Muscle of leg (tissue), 16 donors: ENCODE measurements at places on chromosomes 2 and 18. TPM values are rescaled to one million over a fixed set of nuclear protein-coding genes. Genes with fewer than 3 reads are reported as not detected.

The OTX1 gene
- not detected for total RNA-seq

The C2orf76 gene
- total RNA-seq: 11.9 TPM

The PRKCE gene
- total RNA-seq: 8.6 TPM

The VSNL1 gene
- 2.3 TPM for total RNA-seq

The TRIM54 gene
- 56.0 TPM for total RNA-seq

DNA sequence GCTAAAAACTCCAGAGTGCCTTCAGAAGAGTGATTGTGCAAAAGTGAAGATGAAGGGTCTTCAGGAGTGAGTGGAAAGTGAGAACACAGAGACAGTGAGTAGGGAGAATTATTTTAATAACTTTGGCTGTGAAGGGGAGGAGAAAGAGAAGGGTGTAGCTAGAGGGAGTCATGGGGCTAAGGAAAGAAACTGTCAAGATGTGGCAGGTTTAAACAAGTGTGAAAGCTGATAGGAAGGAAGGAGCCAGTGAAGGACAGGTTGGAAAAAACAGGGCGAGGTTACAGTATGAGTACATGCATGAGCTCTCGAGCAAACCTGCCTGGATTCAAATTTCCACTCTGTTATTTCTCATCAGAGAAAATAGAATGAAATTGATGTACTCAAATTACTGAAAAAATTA is 17.8 kb downstream of the IL1F10 start:
- DNase-seq: no peak

GRCh38 chr2:196924051-196924450 is 2.5 kb downstream of the PGAP1 start:
- DNase-seq: no peak

- DNase-seq: no peak
Measured at GRCh38 chr2:158786897-158787296, 8.2 kb upstream of the DAPL1 start.

DNA sequence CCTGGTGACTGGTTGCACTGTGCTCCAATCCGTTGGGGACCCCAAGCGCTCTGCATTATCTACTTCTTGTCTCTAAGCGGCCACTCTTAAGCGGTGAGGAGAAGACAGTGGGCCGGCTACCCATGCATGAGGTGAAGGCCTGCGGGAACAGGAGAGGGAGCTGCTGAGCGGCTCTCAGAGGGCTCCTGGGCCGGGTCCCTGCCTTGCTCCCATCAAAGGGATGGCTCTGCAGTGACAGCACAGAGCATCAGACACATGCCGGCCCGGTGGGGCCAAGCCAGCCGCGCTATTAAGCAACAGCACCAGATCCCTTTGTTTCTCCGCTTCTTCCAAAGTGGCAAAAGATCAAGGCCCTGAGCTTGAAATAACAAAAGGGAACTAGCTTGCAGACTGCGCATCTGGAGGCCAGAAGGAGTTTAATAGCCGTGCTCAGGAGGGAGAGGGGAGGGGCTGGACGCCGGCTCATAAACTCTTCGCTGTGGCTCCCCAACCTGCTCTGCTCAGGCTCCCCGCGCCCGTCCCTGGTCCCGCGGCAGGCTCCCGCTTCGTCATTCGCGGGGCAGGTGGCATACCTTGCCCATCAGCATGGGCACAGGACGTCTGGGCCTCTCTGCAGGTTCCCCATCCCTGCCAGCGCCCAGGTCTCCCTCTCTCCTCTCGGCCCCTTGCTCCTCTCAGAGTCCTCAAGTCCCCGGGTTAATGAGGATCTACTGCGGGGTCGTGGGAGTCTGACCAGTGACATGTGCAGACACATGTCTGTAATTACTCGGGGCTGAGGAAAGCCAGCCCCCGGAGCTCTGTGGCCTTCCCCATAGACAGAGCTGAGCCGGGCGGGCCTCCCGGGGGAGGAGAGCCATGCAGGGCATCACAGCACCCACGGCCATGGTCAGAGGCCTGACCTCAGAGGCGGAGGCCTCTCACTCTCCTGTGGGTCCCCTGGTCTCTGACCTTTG is 96.7 kb downstream of the ASB1 start:
- peak; percentile 91 for DNase-seq

GRCh38 chr2:1727101-1727771 is 17.1 kb downstream of the PXDN start:
- DNase-seq: peak; percentile 82

DNA sequence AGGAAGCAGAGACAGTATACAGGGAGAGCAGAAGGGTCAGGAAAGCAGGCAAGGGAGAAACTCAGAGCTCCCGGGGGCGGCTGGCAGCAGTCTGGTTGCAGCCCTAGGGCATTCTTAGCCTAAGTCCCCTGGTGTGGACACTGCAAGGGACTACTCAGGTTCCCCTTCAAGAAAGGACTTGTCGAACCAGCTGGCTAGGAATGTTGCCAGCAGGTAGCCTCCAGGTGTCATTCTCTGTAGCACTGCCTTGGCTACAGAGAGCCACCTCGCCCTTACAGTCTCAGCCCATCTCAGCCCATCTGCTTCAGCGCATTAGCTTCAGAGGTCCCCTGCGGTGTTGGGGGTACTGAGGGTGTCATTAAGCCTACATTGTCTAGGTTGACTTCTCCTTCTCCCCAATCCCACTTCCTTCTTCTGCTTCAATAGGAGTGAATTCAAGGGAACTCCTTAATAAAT is 11.3 kb upstream of the TMSB10 start:
- no peak for DNase-seq

GRCh38 chr2:20115374-20115773 is 63.9 kb upstream of the LAPTM4A start:
- no peak for DNase-seq

- no peak for DNase-seq
Measured at GRCh38 chr18:74597034-74597661, 522 bp upstream of the ZNF407 start.

- peak; percentile 50 for DNase-seq
Measured at GRCh38 chr2:58428096-58429013, 187.2 kb upstream of the FANCL start.

GRCh38 chr18:76688724-76689472 is 133.5 kb upstream of the ZNF236 start:
- DNase-seq: no peak
